ENCODE measurements at places on chromosomes 2 and 18. TPM values are rescaled to one million over a fixed set of nuclear protein-coding genes. Genes with fewer than 3 reads are reported as not detected.

The OTOS gene
- total RNA-seq: not detected

- H3K4me3 ChIP-seq: no peak overlapping the region
- no peak for DNase-seq
- H3K27ac ChIP-seq: no peak overlapping the region
- no peaks in the 10 kb centered on the region for H3K27me3 ChIP-seq
- no peaks in the 10 kb centered on the region for H3K36me3 ChIP-seq
- H3K4me1 ChIP-seq: no peaks in the 10 kb centered on the region
Observed at GRCh38 chr18:48886520-48887293, 64.1 kb downstream of the SMAD7 start.

- H3K36me3 ChIP-seq: no peaks in the 10 kb centered on the region
- H3K27ac ChIP-seq: no peak overlapping the region
- H3K27me3 ChIP-seq: peaks cover 48% of the 10 kb centered on the region
- no peak for DNase-seq
- no peak overlapping the region for H3K4me3 ChIP-seq
- no peaks in the 10 kb centered on the region for H3K4me1 ChIP-seq
Observed at GRCh38 chr2:122319539-122320132, 564.2 kb downstream of the TSN start.

- no peaks in the 10 kb centered on the region for H3K27me3 ChIP-seq
- no peaks in the 10 kb centered on the region for H3K36me3 ChIP-seq
- no peaks in the 10 kb centered on the region for H3K4me1 ChIP-seq
- no peak overlapping the region for H3K27ac ChIP-seq
- H3K4me3 ChIP-seq: no peak overlapping the region
- no peak for DNase-seq
Observed at GRCh38 chr2:129325151-129325550, 654.3 kb upstream of the RAB6C start.

The COLEC12 gene
- total RNA-seq: not detected

- H3K27me3 ChIP-seq: no peaks in the 10 kb centered on the region
- no peak for DNase-seq
- no peak overlapping the region for H3K4me3 ChIP-seq
- peaks cover 3% of the 10 kb centered on the region for H3K36me3 ChIP-seq
Observed at GRCh38 chr18:42778024-42778423, 337.5 kb downstream of the RIT2 start.

DNA sequence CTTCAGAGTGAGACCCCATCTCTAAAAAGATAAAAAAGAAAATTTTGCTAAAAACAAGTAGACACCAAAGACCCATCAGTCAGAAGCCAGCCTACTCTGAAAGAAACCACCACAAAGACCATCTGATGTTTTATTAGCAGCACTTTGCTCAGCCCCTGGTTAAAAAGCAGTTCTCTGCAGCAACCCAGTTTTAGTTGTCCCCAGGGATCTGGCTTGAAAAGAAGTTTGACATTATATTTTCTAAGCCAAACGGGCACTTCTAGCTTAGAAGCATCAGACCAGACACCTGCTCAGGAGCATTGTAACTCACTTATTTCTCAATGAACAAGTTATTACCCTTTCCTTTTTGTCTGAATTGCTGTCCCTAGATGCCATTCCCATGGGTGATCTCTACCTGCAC lies 164.2 kb upstream of the ETAA1 start:
- no peaks in the 10 kb centered on the region for H3K27me3 ChIP-seq
- DNase-seq: no peak
- H3K36me3 ChIP-seq: no peaks in the 10 kb centered on the region
- H3K4me1 ChIP-seq: peaks cover 24% of the 10 kb centered on the region
- H3K27ac ChIP-seq: no peak overlapping the region

The PCARE gene
- total RNA-seq: not detected

DNA sequence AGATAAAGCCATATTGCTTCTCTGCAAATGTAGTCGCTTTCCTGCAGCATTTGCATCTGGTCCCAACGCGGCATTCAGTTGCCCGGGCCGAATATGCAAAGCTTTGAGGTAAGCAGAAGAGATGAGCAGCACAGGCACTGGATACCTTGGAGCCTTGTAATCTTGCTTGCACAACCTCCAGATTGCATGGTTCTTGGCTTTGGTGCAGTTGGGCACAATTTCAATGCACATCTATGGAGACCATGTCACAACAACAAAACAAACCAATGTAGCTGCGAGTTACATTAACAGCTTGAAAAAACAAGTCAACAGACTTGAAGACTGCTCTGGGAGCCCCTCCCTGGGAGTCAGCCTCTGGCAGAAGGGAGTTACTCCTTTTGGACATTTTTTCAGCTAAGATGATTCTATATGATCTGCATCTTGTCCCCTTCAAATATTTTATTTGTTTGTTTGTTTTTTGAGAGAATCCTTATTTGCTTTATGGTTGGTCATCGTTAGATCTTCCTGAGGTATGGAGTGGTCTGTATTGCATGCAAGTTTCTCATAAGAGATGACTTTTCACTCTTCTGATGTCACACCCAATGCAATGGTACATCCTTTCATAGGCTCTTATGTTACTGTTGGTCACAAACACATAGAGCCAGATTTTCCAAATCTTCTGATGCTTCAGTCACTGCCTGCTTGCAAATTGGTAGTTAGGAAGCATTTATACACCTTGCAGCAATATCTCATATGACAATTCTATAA lies 113.5 kb downstream of the EFEMP1 start:
- H3K4me1 ChIP-seq: no peaks in the 10 kb centered on the region
- H3K36me3 ChIP-seq: no peaks in the 10 kb centered on the region
- no peaks in the 10 kb centered on the region for H3K27me3 ChIP-seq
- no peak overlapping the region for H3K4me3 ChIP-seq
- H3K27ac ChIP-seq: no peak overlapping the region
- DNase-seq: no peak

The IL36RN gene
- total RNA-seq: 0.12 TPM

GRCh38 chr2:120828829-120829632 lies 93.4 kb downstream of the GLI2 start:
- DNase-seq: no peak
- no peak overlapping the region for H3K4me3 ChIP-seq
- peaks cover 15% of the 10 kb centered on the region for H3K27me3 ChIP-seq
- no peak overlapping the region for H3K27ac ChIP-seq
- no peaks in the 10 kb centered on the region for H3K4me1 ChIP-seq

The SLC9A4 gene
- 0.12 TPM for total RNA-seq

DNA sequence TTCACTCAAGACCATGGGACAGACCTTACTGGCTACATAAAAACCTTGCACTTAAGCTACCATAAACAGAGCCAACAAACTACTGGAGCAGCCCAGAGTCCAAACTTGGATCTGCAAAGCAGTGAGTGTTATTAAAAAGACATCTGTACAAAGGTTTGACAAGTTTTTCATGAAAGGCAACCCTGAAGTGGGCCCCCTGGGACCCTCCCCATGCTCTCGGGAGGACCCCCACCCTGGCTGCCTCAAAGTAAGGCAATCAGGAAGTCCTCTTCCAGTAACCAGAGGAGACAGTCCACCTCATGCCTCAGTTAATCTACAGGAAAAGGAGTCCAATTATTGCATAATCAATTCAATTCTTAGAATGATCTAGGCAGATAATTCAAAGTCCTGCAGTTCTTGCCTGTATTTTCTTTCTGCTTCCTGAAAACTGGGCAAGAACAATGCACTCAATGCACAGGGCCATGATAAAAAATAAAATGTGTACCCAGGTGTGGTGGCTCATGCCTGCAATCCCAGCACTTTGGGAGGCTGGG lies 69.7 kb downstream of the TBC1D8 start:
- no peak overlapping the region for H3K27ac ChIP-seq
- no peak for DNase-seq
- H3K4me3 ChIP-seq: no peak overlapping the region

DNA sequence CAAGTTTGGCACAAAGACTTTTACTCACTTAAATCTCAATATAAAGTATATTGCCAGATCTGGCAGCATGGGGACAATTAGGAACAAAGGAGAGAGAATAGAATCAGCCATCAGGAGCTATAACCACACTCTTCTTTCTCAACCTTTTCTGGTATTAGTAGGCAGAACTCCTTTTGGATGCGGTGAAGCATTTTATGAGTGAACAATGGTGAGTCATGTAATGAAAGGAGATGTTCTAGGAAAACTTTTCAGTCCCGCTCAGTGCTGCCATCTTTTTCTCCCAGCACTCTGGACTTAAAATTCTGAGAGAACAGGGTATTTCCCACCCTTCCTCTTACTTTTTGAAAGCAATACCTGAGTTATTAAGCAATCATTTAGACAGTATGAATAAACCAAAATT lies 32.2 kb downstream of the PLEKHA3 start:
- no peak overlapping the region for H3K4me3 ChIP-seq
- no peak for DNase-seq
- no peaks in the 10 kb centered on the region for H3K27me3 ChIP-seq
- H3K27ac ChIP-seq: no peak overlapping the region

The MPP4 gene
- total RNA-seq: 0.44 TPM

DNA sequence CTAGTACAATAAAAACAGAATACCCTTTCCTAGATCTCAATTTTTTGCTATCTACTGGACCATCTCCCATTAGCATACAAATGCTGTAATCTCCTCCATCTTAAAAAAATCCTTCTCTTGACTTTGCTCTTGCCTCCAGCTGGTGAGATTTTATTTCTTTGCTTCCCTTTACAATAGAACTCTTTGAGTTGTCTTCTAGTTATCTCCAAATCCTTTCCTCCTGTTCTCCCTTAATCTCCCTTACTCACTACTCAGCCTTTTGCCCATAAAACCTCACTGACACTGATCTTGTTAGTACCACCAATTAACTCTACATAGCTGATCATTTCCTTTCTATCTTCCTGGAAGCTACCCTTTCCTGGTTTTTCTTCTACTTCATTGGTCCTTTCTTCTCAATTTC lies 63.5 kb upstream of the FRZB start:
- no peak overlapping the region for H3K4me3 ChIP-seq
- H3K27me3 ChIP-seq: no peaks in the 10 kb centered on the region

- H3K27ac ChIP-seq: no peak overlapping the region
- H3K4me1 ChIP-seq: peaks cover 45% of the 10 kb centered on the region
- DNase-seq: no peak
- no peaks in the 10 kb centered on the region for H3K27me3 ChIP-seq
- H3K36me3 ChIP-seq: no peaks in the 10 kb centered on the region
- no peak overlapping the region for H3K4me3 ChIP-seq
Observed at GRCh38 chr2:191174442-191174841, 23.6 kb upstream of the STAT4 start.

DNA sequence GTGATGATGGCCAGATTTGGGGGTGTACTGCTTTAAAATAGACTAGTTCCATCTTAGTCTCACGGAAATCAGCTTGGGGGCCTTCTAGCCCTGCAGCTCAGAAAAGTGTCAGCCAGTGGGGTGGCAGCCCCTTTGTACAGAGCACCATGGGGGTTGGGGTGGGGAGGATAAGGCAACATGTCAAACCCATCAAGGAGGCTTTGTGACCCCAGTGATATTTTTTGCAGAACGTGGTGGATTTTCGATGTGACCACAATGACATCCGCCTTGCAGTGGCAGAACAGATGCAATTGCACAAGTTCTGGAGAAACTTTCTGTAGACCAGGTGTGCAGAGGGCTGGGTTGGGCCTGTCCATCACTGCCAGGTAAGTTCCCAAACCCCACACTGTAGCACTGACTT lies 3.0 kb upstream of the CD8A start:
- no peaks in the 10 kb centered on the region for H3K36me3 ChIP-seq
- H3K4me3 ChIP-seq: no peak overlapping the region
- peaks cover 56% of the 10 kb centered on the region for H3K27me3 ChIP-seq
- peaks cover 12% of the 10 kb centered on the region for H3K4me1 ChIP-seq

DNA sequence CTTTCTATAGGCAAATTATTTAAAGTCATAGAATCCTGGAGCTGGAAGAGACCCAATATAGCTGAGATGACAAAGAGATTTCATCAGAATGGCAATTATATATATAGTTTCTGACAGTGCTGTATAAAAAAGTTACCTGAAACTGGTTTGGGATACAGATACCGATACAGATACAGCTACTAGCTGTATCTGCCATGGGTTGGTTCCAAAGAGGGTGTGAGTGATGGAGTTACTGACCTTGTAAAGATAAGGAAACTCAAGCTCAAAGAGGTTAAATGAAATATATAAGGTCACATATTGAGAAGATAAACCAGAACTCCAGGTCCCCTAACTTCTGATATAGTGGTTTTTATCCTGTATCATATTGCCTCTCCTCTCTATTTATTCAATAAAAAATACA lies 10.9 kb downstream of the PELI1 start:
- H3K4me1 ChIP-seq: peaks cover 52% of the 10 kb centered on the region
- no peaks in the 10 kb centered on the region for H3K27me3 ChIP-seq
- DNase-seq: no peak
